ENCODE measurements at places on chromosomes 12 and 14. TPM values are rescaled to one million over a fixed set of nuclear protein-coding genes. Genes with fewer than 3 reads are reported as not detected.

Gene PZP
- not detected for total RNA-seq

Gene CPNE6
- not detected for total RNA-seq

Gene TTC8
- total RNA-seq = 17.2 TPM

Gene OTOGL
- total RNA-seq = not detected

Gene SLC38A6
- total RNA-seq = 8.2 TPM

Gene STYK1
- total RNA-seq = 3.4 TPM

Gene ANGEL1
- 9.8 TPM for total RNA-seq

Gene ATF7IP
- 36.9 TPM for total RNA-seq

Gene USP15
- total RNA-seq = 26.4 TPM

Gene GPR135
- 0.72 TPM for total RNA-seq

Gene ACVR1B
- total RNA-seq = 15.4 TPM

Gene ADCY6
- 14.4 TPM for total RNA-seq

Gene CDK4
- 42.8 TPM for total RNA-seq
